ENCODE measurements at places on chromosomes 1 and 21.

- no peak for DNase-seq
These were observed 17.9 kb upstream of the FMOD start for GRCh38 chr1:203368624-203369451.

DNA sequence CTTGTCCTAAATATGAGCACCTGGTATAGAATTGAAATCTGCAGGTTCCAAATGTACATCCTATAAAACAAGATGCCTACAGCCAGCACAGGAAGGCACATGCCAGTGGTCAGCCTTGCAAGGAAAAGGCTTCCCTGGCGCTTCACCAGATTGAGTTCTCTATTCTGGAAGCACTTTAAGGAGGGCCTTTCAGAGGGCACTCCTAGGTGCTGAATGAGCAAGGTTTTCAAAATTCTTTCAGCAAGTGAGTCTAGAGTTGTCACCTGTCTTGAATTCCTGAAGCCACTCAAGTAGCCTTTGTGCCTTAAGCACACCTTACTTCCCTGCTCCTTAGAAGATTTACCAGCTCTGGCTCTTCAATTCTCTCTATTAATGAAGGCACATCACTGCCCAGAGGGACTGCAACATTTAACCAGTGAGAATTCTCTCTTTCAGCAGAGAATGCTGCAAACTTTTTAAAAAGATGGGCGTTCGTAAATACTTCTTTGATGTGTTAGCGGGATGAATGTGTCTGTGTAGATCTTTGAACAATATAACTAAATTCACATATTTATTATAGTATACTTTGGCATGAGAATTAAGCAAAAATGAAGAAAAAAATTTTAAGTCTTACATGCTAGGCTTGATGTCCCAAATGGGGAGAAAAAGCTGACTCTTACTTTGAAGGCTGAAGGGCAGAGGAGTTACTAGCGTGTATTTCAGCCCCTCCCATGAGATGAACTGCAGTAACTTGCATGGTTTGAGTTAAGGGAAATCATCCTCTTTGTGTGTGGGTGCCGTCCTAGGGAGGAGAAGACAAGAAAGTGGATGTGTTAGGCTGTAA, 162.0 kb downstream of the NTPCR start:
- no peak for DNase-seq

GRCh38 chr21:38761531-38761930, 44.2 kb upstream of the ETS2 start:
- no peak for DNase-seq

GRCh38 chr1:61888808-61889207, 146.5 kb downstream of the PATJ start:
- no peak for DNase-seq

GRCh38 chr1:63773815-63774616, at the start of gene ROR1:
Gene ROR1, plus strand, starts transcription at chr1:63774017.
- peak; percentile 50 for DNase-seq

- DNase-seq, result no peak
These were observed 3.5 kb downstream of the GCLM start for GRCh38 chr1:93905734-93906133.

DNA sequence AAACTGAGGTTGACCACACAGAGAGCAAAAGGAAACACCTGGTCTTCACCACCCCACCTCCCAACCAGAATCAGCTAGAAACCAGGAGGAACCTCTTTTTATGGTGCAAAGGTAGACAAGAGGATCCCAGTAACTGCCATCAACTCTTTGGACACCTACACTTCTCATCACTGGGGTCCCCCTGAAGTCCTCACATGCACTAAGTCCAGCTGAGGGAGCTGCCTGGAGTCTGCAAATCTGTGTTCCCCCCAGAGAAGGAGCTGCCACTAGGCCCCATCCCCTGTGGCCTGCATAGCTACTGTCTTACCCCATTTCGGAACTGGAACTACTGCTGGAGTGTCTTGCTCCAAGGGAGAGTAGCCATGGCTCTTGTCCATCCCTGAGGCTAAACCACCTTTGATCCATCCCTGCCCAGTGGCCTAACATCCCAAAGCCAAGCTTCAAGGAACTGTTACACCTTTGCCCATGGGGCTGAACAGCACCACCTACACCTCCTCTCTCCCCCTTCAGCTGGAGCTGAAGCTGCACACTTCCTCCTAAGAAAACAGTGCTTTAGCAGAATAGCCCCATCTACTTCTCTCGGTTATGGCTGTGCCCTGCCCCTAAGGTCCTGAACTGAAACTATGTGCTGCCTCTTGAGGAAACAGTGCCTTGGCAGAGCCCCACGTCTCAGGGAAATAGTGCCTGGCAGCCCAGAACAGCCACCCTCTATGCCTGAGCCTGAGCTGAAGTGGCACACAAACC, 85.4 kb upstream of the CD53 start:
- DNase-seq, result no peak

- DNase-seq, result no peak
These were observed 2.5 kb downstream of the CDC42BPA start for GRCh38 chr1:227315629-227316346.

- no peak for DNase-seq
These were observed 93.9 kb upstream of the BEND5 start for GRCh38 chr1:48870596-48870995.

DNA sequence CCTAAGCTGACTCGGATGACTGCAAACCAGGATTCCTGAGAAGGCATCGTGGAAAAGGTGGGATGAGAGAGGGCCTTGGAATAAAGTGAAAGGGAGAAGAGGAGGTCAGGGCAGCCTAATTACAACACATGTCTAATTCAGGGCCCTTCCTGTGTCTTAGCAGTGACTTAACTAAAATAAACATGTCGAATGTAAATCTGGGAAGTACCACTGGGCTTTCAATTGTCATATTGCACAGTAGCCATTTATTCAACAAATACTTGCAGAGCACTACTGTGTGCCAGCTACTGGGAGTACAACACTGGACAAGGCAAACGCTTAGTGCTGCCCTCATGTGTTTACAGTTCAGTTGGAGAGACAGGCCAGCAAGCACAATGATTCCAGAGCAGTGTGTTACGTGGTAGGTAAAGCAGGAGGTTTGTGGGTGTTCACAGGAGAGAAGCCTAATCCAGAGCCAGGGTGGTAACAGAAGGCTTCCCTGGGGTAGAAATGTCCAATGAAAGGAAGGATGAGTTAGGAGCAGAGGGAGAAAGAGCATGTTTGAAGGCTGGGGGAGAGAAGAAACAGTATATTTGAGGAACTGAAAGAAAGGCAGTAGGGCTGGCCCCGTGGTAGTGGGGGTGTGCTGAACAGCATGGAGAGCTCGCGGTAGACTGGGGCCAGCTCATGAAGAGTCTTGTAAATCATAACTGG, 38.0 kb upstream of the RASAL2 start:
- no peak for DNase-seq

DNA sequence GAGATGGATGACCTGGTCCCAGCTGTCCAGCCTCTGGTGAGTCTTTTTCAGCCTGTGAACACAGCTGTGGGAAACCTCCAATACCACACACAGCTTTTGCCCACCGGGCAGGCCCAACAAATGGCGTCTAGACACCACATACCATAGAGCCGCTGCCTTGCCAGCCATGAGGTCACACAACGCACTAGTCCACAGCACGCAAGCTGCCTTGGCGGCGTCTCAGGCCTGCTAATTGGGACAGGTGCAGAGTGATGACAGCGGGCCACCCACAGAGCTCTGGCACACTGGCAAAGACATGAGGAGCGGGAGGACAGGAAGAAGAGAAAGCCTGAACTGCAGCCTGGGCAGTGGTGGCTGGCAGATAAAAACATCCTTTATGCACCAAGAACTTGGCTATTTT, 125.5 kb downstream of the ADAMTS1 start:
- no peak for DNase-seq

- peak; percentile 63 for DNase-seq
These were observed 717 bp upstream of the BATF3 start for GRCh38 chr1:212700223-212700891.

GRCh38 chr1:94602316-94602715, 60.8 kb upstream of the F3 start:
- no peak for DNase-seq

GRCh38 chr1:7249516-7249915, 464.3 kb downstream of the CAMTA1 start:
- DNase-seq, result no peak
